ENCODE measurements at places on chromosomes 2 and 18.

GRCh38 chr2:155308367-155309009 is 610.0 kb downstream of the KCNJ3 start:
- no peak for DNase-seq

DNA sequence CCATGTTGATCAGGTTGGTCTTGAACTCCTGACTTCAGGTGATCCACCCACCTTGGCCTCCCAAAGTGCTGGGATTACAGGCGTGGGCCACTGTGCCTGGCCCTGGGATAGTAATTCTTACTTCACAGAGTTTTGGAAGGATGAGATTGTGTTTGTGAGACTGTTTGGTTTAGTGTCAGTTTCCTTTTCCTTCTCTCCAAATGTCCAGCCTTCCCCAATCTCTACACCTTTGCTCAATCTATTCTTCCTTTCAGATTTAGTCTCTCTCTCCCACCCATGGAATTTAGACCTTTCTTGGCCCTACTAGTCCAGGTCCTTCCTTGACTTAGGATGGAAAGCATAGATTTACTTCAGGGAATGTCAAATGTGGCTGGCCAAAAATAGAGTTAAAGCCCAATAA is 12.2 kb upstream of the IL1A start:
- DNase-seq: no peak

DNA sequence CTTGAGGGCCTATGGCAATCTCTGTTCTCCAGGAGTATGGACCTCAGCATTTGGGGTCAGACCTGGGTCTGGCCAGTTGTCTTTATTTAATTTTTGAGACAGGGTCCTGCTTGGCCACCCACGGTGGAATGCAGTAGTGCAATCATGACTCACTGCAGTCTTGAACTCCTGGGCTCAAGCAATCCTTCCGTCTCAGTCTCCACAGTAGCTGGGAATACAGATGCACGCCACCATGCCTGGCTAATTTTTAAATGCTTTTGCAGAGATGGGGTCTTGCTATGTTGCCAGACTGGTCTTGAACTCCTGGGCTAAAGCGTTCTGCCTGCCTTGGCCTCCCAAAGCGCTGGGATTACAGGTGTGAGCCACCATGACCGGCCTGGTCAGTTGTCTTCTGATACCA is 46.4 kb upstream of the INHBB start:
- no peak for DNase-seq

GRCh38 chr2:219158586-219158985 is 2.0 kb downstream of the NHEJ1 start:
- no peak for DNase-seq

DNA sequence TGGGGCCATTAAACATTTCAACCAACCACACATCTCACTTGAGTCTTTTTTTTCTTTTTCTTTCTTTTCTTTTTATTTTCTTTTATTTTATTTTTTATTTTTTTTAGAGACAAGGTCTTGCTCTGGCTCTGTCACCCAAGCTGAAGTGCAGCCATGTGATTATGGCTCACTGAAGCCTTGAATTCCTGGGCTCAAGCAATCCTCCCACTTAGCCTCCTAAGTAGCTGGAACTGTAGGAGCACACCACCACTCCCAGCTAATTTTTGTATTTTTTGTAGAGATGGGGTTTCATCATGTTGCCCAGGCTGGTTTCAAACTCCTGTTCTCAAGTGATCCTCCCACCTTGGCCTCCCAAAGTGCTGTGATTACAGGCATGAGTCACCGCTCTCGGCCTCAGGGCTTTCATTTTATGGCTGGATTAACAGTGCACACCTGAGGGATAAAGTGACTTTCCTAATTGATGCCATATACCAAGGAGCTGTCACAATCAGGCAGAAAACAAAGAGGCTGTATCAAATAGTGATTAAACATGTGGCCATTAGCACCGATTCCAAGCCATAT is 21.5 kb downstream of the KIAA2012 start:
- DNase-seq: no peak
